SK-N-SH (cell line): ENCODE measurements at places on chromosomes 2 and 18.

DNA sequence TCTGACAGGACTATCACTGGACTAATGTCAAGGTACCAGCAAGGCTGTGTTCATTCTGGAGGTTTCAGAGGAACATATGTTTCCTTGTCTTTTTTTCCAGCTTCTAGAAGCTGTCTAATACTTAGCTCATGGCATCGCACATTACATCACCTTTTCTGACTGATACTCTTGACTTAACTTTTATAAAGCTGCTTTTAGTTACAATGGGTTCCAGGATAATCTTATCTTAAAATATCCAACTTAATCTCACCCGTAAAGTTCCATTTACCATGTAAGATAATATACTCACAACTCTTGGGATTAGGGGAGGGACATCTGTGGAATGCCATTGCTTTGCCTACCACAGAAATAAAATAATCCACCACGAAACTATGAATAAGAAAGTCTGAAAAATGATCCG lies 394.2 kb downstream of the CDH19 start:
- no peaks in the 10 kb centered on the region for H3K27me3 ChIP-seq
- no peaks in the 10 kb centered on the region for H3K36me3 ChIP-seq
- no peak for DNase-seq

DNA sequence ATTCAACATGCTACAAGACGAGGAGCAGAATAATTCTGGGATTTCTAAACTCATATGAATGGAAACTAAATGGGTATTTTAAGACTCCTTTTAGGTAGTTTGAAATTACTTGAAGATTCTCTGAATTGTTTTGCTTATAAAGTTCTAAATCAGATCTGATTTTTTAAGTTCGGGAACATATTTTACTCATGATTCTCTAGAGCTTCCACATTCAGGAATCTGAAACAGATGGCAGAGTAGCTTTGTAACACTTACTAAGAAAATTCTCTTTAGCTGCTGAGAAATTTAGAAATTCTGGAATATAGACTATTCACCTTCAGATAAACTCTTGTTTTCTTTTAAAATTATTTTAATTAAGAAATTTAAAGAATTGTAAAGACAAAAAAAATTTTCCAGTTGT lies 13.7 kb downstream of the RBBP8 start:
- peak overlapping the region; percentile 42 for H3K27ac ChIP-seq
- peaks cover 37% of the 10 kb centered on the region for H3K36me3 ChIP-seq
- no peak overlapping the region for H3K4me3 ChIP-seq
- peaks cover 6% of the 10 kb centered on the region for H3K4me1 ChIP-seq
- no peaks in the 10 kb centered on the region for H3K27me3 ChIP-seq

DNA sequence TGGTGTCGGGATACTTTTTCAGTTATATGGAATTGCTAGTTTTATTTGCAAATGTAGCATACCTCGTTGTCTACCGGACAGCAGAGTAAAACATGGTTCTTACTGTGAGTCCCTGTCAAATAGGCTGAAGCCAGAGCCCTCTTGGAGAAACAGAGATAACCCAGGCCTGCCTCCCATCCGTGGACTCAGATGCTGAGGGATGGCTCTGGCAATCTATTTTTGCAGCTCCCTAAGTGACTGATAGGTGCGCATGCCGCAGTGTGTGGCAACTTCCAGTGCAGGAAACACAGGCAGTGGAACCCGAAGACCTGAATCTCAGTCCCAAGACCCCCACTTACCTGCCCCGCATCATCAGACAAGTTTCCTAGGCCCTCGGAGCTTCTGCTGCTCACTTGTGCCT lies 33.6 kb downstream of the STEAP3 start:
- DNase-seq = no peak
- no peak overlapping the region for H3K4me3 ChIP-seq
- H3K27me3 ChIP-seq = no peaks in the 10 kb centered on the region
- peak overlapping the region; percentile 86 for H3K27ac ChIP-seq
- peaks cover 29% of the 10 kb centered on the region for H3K4me1 ChIP-seq

DNA sequence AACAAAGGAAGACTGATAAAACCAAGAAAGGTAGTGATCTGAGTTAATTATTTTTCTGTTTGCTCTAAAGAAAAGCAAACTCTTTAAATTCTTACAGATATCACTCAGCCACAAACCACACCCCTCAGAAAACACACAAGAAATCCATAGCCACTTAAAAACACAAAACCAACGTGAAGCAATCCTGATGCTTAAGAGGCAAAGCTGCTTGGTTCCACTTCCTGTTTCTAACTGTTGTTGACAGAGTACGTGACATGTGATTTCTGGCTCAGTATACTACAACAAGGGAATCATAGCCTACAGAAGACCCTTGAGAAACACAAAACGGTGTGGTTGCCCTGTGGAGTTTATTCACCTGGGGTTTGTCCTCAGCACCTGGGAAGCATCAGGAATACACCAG lies 240.9 kb upstream of the APCDD1 start:
- no peak overlapping the region for H3K4me3 ChIP-seq
- H3K27ac ChIP-seq = no peak overlapping the region
- H3K4me1 ChIP-seq = no peaks in the 10 kb centered on the region; the same call in 1 of the 2 replicates

- H3K27me3 ChIP-seq = no peaks in the 10 kb centered on the region
- H3K4me3 ChIP-seq = no peak overlapping the region
- DNase-seq = no peak
- no peaks in the 10 kb centered on the region for H3K36me3 ChIP-seq
- no peak overlapping the region for H3K27ac ChIP-seq
- H3K4me1 ChIP-seq = no peaks in the 10 kb centered on the region
Observed at GRCh38 chr2:209121691-209122090, 302.2 kb upstream of the MAP2 start.

- no peaks in the 10 kb centered on the region for H3K27me3 ChIP-seq
- no peak overlapping the region for H3K27ac ChIP-seq
- no peaks in the 10 kb centered on the region for H3K36me3 ChIP-seq
- no peak overlapping the region for H3K4me3 ChIP-seq
- DNase-seq = no peak
- H3K4me1 ChIP-seq = no peaks in the 10 kb centered on the region
Observed at GRCh38 chr2:9017411-9017810, 13.9 kb upstream of the MBOAT2 start.

DNA sequence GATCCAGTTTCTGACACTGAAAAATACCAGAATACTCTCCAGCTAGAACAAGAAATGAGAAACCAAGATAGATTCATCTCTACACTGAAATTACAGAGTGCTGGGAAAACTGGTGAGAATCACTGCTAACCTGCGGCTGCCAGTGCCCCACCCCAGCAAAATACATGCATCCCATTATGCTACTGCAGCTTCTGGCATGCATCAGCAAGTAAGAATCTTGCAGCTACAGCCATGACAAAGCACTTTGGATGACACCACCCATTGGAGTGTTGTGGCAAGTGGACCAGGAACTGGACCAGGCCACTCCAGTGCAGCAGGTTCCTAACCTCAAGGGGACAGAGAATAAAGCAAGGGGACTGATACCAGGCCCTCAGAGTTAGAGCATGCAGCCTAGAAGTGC lies 378.8 kb upstream of the ETAA1 start:
- no peak overlapping the region for H3K4me3 ChIP-seq
- H3K36me3 ChIP-seq = no peaks in the 10 kb centered on the region
- H3K27me3 ChIP-seq = no peaks in the 10 kb centered on the region

GRCh38 chr2:63544017-63544627 lies 44.2 kb downstream of the WDPCP start:
- no peak overlapping the region for H3K27ac ChIP-seq
- H3K27me3 ChIP-seq = no peaks in the 10 kb centered on the region

GRCh38 chr2:23801396-23801795 lies 125.5 kb downstream of the ATAD2B start:
- no peak overlapping the region for H3K4me3 ChIP-seq
- no peaks in the 10 kb centered on the region for H3K27me3 ChIP-seq
- H3K36me3 ChIP-seq = peaks cover 29% of the 10 kb centered on the region
- no peak overlapping the region for H3K27ac ChIP-seq

- no peaks in the 10 kb centered on the region for H3K27me3 ChIP-seq
- peaks cover 8% of the 10 kb centered on the region for H3K4me1 ChIP-seq
- no peaks in the 10 kb centered on the region for H3K36me3 ChIP-seq
- H3K4me3 ChIP-seq = no peak overlapping the region
Observed at GRCh38 chr2:24495451-24495850, 4.4 kb downstream of the NCOA1 start.

DNA sequence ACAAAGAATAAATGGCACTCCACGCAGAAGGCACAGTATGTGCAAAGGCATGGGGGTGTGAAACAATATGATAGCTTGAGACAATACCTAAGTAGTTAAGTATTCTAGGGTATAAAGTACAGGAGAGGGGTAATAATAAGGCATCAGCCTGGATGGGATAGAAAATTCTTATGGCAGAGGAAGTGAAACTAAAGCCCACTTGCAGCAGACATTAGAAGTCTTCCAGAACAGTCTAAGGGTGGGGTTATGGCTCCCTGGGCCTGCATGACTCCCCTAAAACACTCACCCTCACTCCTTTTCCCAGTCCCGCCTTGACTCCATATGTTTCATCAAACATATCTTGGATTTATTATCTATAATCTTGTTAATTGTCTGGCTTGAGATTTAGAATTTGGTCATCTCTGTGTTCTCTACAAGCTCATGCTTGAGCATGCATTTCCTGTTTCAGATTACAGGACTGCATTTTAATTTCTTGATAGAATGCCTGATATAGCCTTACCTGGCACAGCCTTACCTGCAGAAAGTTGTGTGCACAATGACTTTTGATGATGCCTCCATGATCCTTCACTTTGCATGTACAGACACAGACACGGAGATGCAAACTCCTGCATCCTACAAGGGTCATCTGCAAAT lies 28.5 kb upstream of the TMBIM1 start:
- DNase-seq = no peak
- no peaks in the 10 kb centered on the region for H3K27me3 ChIP-seq
- peaks cover 7% of the 10 kb centered on the region; the same call in 1 of the 2 replicates for H3K4me1 ChIP-seq
- H3K4me3 ChIP-seq = no peak overlapping the region
- no peaks in the 10 kb centered on the region for H3K36me3 ChIP-seq

DNA sequence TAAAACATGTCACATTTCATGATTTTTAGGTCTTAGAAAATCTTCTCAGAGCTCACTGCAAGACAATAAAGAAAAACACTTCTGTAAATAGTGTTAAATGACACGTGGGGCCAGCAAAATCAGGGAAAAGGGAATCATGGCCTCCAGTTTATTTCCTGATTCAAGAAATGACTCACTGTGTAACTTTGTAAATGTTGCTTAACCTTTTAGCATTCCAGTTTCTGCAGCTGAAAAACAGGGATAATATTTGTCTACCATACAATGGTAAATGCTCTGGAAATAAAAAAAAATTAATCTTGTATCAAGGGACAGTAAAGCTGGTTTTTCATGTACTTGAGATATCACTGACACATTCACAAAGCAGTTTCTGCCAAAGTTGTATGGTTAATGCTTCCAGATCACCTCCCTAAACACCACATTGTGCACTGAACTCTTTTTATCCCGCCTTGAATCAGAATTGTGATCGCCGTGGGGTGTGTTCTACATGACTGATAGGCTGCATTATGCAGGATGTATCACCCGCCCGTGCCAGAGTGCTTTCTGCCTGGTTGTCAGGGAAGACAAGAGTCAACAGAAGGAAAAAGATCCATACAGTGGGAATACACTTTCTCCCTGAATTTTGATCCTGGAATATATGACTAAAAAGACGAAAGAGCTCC lies 238.8 kb downstream of the IKZF2 start:
- H3K4me3 ChIP-seq = no peak overlapping the region
- H3K4me1 ChIP-seq = peaks cover 4% of the 10 kb centered on the region
- no peaks in the 10 kb centered on the region for H3K27me3 ChIP-seq
- no peaks in the 10 kb centered on the region for H3K36me3 ChIP-seq

DNA sequence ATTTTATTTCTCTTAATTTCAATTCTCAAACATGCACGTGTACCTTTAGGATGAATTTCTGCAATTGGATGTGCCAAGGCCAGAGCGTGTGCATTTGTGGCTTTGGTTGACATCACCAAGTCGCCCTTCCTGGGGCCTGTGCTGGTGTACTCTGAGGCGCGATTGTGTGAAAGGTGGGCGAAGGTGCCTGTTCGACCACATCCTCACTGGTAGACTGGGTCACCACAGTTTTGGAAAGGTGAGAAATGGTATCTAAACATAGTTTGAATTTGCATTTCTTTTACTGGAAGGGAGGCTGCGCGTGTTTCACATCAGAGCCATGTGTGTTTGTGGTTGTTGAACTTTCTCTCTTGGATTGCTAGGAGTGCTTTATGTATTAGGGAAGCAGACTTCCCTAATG lies 89.8 kb downstream of the LDLRAD4 start:
- DNase-seq = no peak
- H3K4me1 ChIP-seq = peaks cover 7% of the 10 kb centered on the region; the same call in 1 of the 2 replicates
- H3K4me3 ChIP-seq = no peak overlapping the region
- no peaks in the 10 kb centered on the region for H3K36me3 ChIP-seq
- no peaks in the 10 kb centered on the region for H3K27me3 ChIP-seq

GRCh38 chr2:241516520-241516965 lies 8.2 kb upstream of the STK25 start:
- no peak overlapping the region for H3K4me3 ChIP-seq
- H3K4me1 ChIP-seq = no peaks in the 10 kb centered on the region
- DNase-seq = no peak
- no peak overlapping the region for H3K27ac ChIP-seq

GRCh38 chr2:101412092-101412694 lies 24.9 kb upstream of the CREG2 start:
- no peak overlapping the region for H3K27ac ChIP-seq
- H3K36me3 ChIP-seq = no peaks in the 10 kb centered on the region
- no peaks in the 10 kb centered on the region for H3K4me1 ChIP-seq
- no peaks in the 10 kb centered on the region for H3K27me3 ChIP-seq

- H3K4me1 ChIP-seq = no peaks in the 10 kb centered on the region
- no peak overlapping the region for H3K27ac ChIP-seq
- no peaks in the 10 kb centered on the region for H3K36me3 ChIP-seq
- no peak for DNase-seq
Observed at GRCh38 chr2:155485141-155485842, 786.8 kb downstream of the KCNJ3 start.

GRCh38 chr2:174544156-174544555 lies 53.4 kb downstream of the WIPF1 start:
- H3K36me3 ChIP-seq = no peaks in the 10 kb centered on the region
- H3K4me1 ChIP-seq = no peaks in the 10 kb centered on the region
- H3K27me3 ChIP-seq = no peaks in the 10 kb centered on the region
- no peak for DNase-seq
- no peak overlapping the region for H3K27ac ChIP-seq

GRCh38 chr18:26685438-26686157 lies 137.2 kb upstream of the KCTD1 start:
- H3K36me3 ChIP-seq = no peaks in the 10 kb centered on the region
- no peaks in the 10 kb centered on the region for H3K27me3 ChIP-seq
- peak; percentile 14 for DNase-seq
- peak overlapping the region; percentile 55 for H3K27ac ChIP-seq
- no peak overlapping the region for H3K4me3 ChIP-seq
